ENCODE measurements at places on chromosomes 1 and 21.

- DNase-seq = no peak
Measured at GRCh38 chr1:54403808-54404261, 2.4 kb downstream of the SSBP3 start.

DNA sequence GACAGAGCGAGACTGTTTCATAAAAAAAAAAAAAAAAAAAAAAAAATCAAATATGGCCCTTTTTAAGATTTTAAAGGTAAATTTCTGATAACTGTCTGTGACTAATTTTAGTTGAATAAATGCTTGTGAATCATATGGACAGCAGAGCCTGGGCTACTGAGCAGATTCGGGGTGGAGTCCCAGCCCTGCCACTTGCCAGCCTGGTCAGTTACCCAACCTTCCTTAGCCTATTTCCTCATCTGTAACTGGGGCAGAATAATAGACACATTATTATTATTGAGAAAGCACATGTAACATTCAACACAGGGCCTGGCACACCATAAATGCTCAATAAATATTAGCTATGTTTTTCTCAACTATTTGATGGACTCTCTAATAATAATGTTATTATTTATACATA is 11.2 kb upstream of the H3-3A start:
- DNase-seq = no peak

- no peak for DNase-seq
Measured at GRCh38 chr21:34704119-34704518, 35.3 kb downstream of the CLIC6 start.

DNA sequence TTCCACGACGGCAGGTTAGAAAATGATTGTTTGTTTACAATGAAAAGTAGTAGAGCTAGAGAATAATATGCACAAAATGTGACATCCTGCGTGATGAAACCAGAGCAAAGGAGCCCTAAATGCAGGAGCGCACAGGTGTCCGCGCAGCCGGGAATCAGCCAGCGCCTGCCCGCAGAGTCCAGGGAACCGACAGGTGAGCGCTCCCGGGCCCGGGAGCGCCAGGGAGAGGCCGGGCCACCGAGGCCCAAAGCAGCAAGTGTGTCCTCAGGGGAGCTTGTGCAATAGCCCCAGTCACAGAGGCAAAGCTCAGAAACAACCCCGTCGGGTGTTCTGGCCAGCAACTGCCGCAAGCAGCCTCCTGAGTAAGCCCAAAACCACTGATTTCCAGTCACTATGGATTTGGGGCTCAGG is 789 bp upstream of the GALE start:
- no peak for DNase-seq

DNA sequence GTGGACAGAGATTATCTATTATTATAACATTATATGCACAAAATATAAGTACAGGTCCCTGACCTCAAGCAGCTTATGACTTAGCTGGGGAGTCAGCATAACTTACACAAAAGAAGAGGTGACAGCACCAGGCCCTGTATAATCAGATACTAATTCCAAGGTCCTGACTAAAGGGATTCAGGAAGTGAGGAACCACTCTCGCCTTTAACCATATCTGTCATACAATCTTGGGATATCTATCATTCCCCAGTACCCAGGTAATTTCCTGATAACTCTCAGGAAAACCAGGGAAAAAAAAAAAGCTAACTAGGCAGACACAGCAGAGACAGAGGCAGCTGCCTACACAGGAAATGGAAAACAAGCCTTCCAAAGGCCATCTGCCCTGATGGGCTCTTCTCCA is 78.5 kb upstream of the CAMK1G start:
- DNase-seq = no peak
